Esophagus squamous epithelium (tissue), 5 donors: ENCODE measurements at places on chromosomes 16 and 17.

- H3K27ac ChIP-seq = no peak overlapping the region
- no peaks in the 10 kb centered on the region for H3K36me3 ChIP-seq
- no peak for DNase-seq
- H3K4me3 ChIP-seq = no peak overlapping the region
These were observed 84.3 kb upstream of the DOC2B start for GRCh38 chr17:265718-266117.

DNA sequence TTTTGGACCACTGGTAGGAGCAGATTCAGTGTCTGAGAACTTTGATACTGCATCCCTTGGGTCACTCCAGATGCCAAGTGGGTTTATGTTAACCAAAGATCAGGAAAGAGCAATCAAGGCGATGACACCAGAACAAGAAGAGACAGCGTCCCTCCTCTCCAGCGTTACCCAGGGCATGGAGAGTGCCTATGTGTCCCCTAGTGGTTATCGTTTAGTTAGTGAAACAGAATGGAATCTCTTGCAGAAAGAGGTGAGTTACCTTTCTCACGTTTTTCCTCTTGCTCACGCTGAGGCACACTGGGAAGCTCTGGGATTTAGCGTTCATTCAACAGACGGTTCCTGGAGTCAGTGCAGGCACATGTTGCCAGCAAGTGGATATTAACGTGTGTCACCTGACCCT, 58.0 kb downstream of the NUP88 start:
- peaks cover 9% of the 10 kb centered on the region for H3K4me1 ChIP-seq
- H3K27me3 ChIP-seq = no peaks in the 10 kb centered on the region
- H3K36me3 ChIP-seq = no peaks in the 10 kb centered on the region
- H3K4me3 ChIP-seq = no peak overlapping the region

DNA sequence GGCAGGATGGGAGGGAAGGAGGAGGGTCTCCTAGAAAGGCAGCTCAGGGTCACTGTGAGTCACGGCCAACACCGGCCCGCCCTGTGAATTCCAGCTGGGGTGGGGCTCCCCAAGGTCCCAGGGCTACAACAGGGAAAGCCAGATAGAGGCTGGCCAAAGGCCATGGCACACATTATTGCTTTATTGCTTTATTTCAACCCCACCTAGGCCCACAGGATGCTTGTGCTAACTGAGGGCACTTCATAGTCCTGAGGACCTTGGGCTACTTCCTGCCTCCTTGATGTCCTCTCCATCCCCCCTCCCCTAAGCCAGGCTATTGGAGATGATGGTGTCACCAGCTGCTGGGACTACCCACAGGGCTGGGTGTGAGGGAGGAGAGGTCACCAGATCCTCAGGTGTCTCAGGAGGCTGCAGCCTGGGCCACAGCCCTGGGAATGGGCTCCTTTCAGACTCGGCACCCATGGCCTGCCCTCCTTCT, 26.1 kb downstream of the LRRC75A start:
- H3K27ac ChIP-seq = no peak overlapping the region
- peaks cover 40% of the 10 kb centered on the region for H3K4me1 ChIP-seq
- H3K27me3 ChIP-seq = no peaks in the 10 kb centered on the region
- no peak for DNase-seq

DNA sequence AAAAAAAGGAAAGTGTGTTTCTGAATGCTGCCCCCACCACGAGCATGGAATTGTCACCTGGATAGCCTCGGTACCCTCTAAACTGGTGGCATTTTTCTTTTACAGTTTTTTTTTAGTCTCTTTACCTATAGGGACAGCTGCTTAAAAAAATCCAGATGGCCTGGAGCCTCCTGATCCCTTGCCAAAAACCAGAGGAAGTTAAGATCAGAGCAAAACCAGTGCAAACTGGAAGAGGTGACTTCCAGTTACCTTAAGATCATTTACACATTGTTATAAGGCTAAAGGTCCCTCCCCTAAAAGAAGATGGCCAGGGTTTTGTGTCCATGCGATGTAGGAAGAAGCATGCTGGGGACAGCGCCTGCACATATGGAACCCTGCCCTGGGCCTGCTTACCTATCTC, 3.5 kb downstream of the MEFV start:
- no peak overlapping the region for H3K27ac ChIP-seq
- H3K4me1 ChIP-seq = no peaks in the 10 kb centered on the region
- H3K36me3 ChIP-seq = no peaks in the 10 kb centered on the region
- no peak overlapping the region for H3K4me3 ChIP-seq

GRCh38 chr16:86074651-86075487, 175.9 kb downstream of the IRF8 start:
- H3K36me3 ChIP-seq = no peaks in the 10 kb centered on the region
- no peaks in the 10 kb centered on the region for H3K4me1 ChIP-seq
- no peak for DNase-seq
- no peak overlapping the region for H3K4me3 ChIP-seq
- no peak overlapping the region for H3K27ac ChIP-seq
- H3K27me3 ChIP-seq = peaks cover 28% of the 10 kb centered on the region

DNA sequence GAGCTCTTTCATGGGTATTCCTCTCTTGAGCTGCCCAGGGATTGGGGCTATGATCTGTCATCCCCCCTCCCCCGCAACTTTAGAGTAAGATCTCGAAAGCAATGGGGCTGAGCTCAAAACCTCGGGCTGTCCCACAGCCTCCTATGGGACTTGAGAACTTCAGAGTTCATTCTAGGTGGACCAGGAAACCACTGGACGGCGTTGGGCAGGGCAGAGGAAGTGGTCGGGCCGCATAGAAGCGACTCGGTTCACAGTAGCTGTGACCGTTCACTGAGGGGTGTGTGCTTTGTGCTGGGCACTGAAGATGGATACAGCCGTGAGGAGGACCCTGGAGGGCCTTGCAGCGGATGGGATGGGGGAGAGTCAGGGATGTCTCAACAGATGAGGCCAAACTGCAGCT, 292.0 kb downstream of the CPPED1 start:
- no peak overlapping the region for H3K4me3 ChIP-seq
- H3K27me3 ChIP-seq = no peaks in the 10 kb centered on the region
- H3K27ac ChIP-seq = no peak overlapping the region
- no peak for DNase-seq
- peaks cover 8% of the 10 kb centered on the region for H3K36me3 ChIP-seq

DNA sequence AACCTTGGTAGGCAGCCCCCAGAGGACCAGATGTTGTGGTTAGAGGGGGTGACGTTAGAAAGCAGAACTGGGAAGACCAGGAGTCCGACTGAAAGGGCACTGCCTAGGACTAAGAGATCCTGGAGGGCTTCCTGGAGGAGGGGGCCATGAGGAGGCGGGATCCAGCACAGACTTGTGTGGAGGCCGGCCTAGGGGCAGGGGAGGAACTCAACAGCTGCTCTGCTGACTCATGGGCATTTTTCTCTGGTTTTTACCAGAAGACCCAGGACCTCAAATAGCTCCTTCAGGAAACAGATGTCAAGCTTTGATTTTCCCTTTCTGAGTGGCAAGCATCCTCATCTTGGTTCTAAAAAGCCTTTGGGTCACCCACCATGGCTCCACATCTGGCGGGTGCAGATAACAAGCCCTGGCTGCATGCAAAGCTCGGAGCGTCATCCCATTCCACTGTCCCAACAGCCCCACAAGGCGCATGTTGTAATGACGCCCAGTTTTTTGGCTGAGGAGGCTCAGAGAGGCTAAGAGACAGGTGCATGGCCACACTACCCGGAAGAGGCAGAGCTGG, 29.0 kb downstream of the IL21R start:
- no peak for DNase-seq
- H3K36me3 ChIP-seq = no peaks in the 10 kb centered on the region
- no peak overlapping the region for H3K27ac ChIP-seq
- no peak overlapping the region for H3K4me3 ChIP-seq

- H3K27me3 ChIP-seq = no peaks in the 10 kb centered on the region
- no peaks in the 10 kb centered on the region for H3K36me3 ChIP-seq
- H3K27ac ChIP-seq = no peak overlapping the region
- peaks cover 31% of the 10 kb centered on the region for H3K4me1 ChIP-seq
These were observed 109.8 kb downstream of the MSI2 start for GRCh38 chr17:57366177-57366557.

- DNase-seq = peak; percentile 36
- no peaks in the 10 kb centered on the region for H3K27me3 ChIP-seq
- H3K4me1 ChIP-seq = peaks cover 19% of the 10 kb centered on the region
These were observed 19.6 kb upstream of the TNFRSF13B start for GRCh38 chr17:16991349-16992009.

- DNase-seq = no peak
- H3K4me1 ChIP-seq = no peaks in the 10 kb centered on the region
- no peak overlapping the region for H3K27ac ChIP-seq
- no peak overlapping the region for H3K4me3 ChIP-seq
- no peaks in the 10 kb centered on the region for H3K36me3 ChIP-seq
- no peaks in the 10 kb centered on the region for H3K27me3 ChIP-seq
These were observed 11.0 kb upstream of the GPR139 start for GRCh38 chr16:20084624-20085226.

GRCh38 chr16:14187517-14188338, 116.6 kb downstream of the MRTFB start:
- peak overlapping the region; percentile 63 for H3K4me3 ChIP-seq
- H3K27me3 ChIP-seq = no peaks in the 10 kb centered on the region
- no peaks in the 10 kb centered on the region for H3K4me1 ChIP-seq

GRCh38 chr16:7182510-7183109, 150.0 kb upstream of the RBFOX1 start:
- no peak overlapping the region for H3K27ac ChIP-seq
- no peaks in the 10 kb centered on the region for H3K36me3 ChIP-seq
- no peaks in the 10 kb centered on the region for H3K4me1 ChIP-seq
- no peak for DNase-seq

GRCh38 chr16:727291-727977, 528 bp downstream of the HAGHL start:
- DNase-seq = no peak
- peaks cover 28% of the 10 kb centered on the region for H3K4me1 ChIP-seq
- no peaks in the 10 kb centered on the region for H3K36me3 ChIP-seq
- H3K4me3 ChIP-seq = peak overlapping the region; percentile 67
